ENCODE measurements at places on chromosomes 4 and X. TPM values are rescaled to one million over a fixed set of nuclear protein-coding genes. Genes with fewer than 3 reads are reported as not detected.

PCDH7 gene
- total RNA-seq, result not detected

L1CAM gene
- total RNA-seq, result 0.98 TPM

GRCh38 chr4:80143307-80143679 lies 54.0 kb upstream of the PRDM8 start:
- H3K4me1 ChIP-seq, result peaks cover 45% of the 10 kb centered on the region
- DNase-seq, result no peak
- no peak overlapping the region for H3K4me3 ChIP-seq
- peaks cover 3% of the 10 kb centered on the region for H3K36me3 ChIP-seq

DNA sequence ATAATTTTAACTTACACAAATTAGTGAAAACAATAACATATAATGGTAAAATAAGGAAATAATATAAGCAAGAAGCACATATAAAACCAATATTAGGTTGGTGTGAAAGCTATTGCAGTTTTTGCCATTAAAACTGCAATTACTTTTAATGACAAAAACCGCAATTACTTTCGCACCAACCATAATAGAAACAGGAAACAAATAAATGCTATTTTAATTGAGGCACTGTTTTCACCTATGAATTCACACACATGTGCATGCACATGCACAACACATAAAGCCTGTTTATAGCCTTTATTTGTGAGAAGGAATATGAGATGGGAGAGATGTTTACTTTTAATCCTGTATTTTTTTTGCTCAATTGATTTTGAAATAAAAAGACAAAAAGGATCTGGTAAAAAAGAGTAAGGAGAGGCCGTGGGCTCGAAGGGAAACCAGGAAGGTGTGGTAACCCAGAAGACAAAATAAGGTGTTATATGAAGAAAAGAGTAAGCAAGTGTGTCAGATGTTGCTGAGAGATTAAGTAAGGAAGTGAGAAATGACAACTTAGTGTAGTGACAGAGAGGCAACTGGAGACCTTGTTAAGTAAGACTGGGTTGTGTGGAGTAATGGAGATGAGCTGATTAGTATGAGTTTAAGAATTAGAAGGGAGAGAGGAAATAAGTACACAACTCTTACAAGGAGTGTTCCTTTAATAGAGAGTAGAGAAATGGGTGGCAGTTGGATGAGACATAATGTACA lies 69.0 kb downstream of the KLHL13 start:
- H3K4me3 ChIP-seq, result no peak overlapping the region
- no peaks in the 10 kb centered on the region for H3K27me3 ChIP-seq
- H3K27ac ChIP-seq, result no peak overlapping the region
- no peak for DNase-seq

- H3K27ac ChIP-seq, result no peak overlapping the region
- no peaks in the 10 kb centered on the region for H3K36me3 ChIP-seq
- no peak for DNase-seq
- H3K4me1 ChIP-seq, result no peaks in the 10 kb centered on the region
- no peak overlapping the region for H3K4me3 ChIP-seq
Measured at GRCh38 chr4:124828382-124828781, 115.8 kb upstream of the ANKRD50 start.
